ENCODE measurements at places on chromosomes 5 and 9.
A peak's percentile ranks its signal among the peaks of the same experiment; 100 is the strongest.

- DNase-seq = no peak
Observed at GRCh38 chr5:122985954-122986721, 50.4 kb downstream of the PPIC start.

DNA sequence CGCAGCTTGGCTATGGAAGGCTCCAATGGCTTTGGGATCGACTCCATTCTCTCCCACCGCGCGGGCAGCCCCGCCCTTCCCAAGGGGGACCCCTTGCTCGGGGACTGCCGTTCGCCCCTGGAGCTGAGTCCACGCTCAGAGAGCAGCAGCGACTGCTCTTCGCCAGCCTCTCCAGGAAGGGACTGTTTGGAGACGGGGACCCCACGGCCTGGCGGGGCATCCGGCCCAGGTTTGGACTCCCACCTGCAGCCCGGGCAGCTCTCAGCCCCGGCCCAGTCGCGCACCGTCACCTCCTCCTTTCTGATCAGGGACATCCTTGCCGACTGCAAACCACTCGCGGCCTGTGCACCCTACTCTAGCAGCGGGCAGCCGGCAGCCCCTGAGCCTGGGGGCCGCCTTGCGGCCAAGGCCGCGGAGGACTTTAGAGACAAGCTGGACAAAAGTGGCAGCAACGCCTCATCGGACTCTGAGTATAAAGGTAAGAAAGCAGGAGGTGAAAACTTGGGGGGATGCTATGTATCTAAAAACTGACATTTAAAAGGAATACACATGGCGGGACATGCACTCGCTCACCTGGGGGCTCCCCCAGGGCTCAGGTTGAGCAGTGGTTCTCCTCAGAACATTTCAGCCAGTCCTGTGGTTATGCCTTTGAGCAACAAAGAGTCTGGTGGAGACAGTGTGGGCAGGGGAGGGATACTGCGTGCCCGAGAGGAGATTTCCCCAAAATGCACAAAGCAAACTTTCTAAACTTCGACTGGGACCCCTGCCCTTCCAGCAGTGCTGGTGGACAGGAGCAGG, 579 bp downstream of the BARHL1 start:
- no peak for DNase-seq

GRCh38 chr5:179452356-179453230, 97.8 kb upstream of the RUFY1 start:
- no peak for DNase-seq

DNA sequence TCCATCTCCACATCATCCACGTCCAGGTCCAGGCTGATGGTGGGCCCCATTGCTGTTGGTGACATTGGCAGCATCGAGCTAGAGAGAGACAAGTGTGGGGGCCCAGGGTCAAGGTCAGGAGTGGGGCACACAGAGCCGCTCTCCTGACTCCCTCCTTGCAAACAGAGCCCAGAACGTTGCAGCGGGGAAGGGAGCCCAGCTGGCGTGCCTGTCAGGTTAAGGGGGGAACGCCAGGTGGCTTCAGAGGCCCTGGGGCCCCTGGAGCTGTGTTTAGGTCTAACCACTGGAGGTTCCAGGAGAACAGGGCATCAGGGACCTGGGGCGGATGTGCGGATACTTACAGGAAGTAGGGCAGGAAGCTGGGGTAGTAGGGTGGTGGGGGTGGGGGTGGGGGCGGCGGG, 7.5 kb downstream of the RNF44 start:
- no peak for DNase-seq

DNA sequence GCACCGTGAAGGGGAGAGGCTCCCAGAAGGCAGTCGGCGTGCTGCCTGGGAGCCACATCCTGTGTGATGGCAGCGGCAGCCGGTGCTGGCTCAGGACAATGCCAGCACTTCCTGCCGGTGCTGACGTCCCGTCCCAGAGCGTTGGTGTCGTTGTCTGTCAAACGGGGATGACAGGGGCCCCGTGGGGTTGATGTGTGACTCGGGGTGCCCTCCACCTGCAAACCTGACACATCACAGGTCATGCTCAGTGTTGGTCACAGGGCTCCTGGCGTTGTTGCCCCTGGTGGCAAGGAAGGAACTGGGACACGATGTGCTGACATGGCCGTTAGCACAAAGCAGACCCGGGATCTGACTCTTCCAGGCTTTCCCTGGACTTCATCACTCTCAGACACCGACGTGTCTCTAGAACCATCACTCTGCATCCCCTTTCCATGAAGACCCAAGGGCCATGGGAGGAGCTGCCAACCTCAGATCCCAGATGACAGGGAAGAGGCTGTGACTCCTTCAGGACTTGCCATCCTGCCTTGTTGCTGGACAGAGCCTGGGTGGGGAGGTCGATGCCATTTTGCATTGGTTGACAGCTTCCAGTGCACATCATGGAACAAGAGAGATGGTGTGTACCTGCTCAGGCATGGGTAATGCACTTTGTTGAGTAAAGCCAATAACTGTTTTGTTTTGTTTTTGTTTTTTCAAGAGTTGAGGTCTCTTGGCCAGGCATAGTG, 21.5 kb downstream of the PLPP7 start:
- peak; percentile 49 for DNase-seq

- no peak for DNase-seq
Observed at GRCh38 chr5:103031607-103032006, 88.3 kb downstream of the GIN1 start.
